ENCODE measurements at places on chromosomes 7 and 10.

- DNase-seq: no peak
- no peaks in the 10 kb centered on the region for H3K27me3 ChIP-seq
- H3K4me3 ChIP-seq: no peak overlapping the region
Measured at GRCh38 chr10:58570307-58570723, 57.6 kb downstream of the BICC1 start.

DNA sequence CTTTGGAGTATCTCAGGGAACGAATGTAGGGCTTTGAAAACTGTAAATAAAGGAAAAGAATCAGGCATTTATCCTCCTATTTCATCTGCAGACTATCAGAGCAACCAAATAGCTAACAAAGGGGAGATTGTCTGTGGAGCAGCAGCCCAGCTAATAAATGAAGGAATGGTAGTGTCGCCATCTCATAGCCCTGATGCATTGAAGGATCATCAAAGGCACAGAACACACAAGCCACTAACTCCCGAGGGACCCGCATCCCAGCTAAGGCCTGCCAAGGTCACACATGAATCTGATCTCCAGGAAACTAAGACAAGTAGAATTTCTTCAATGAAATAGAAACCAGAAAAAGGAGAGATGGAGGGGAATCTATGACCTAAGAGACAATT lies 38.2 kb downstream of the CALML5 start:
- H3K27ac ChIP-seq: no peak overlapping the region
- DNase-seq: no peak
- H3K36me3 ChIP-seq: peaks cover 27% of the 10 kb centered on the region
- H3K4me1 ChIP-seq: peaks cover 2% of the 10 kb centered on the region

DNA sequence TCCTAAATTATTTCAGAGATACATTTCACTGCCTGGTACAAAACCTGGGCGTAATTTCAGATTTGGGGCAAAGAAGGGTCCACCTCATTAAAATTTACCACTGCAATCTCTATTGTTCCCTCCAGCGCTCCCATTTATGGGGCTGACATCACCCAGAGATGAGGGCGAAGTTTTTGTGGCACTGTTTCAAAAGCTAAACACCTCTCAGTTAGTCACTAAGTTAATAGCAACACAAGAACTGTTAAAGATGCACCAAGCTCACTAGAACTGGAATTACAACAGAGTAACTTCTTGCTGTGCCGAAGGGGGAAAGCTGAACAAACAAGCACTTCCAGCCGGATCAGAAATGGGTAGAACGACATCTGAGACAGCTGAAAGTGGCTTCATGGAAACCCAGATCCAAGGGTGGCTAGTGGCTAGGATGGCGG lies 179.4 kb downstream of the GATA3 start:
- H3K27ac ChIP-seq: no peak overlapping the region
- no peaks in the 10 kb centered on the region for H3K4me1 ChIP-seq
- H3K4me3 ChIP-seq: no peak overlapping the region
- no peak for DNase-seq

GRCh38 chr7:127903892-127904669 lies 127.2 kb downstream of the LRRC4 start:
- H3K4me1 ChIP-seq: no peaks in the 10 kb centered on the region
- no peak overlapping the region for H3K27ac ChIP-seq

DNA sequence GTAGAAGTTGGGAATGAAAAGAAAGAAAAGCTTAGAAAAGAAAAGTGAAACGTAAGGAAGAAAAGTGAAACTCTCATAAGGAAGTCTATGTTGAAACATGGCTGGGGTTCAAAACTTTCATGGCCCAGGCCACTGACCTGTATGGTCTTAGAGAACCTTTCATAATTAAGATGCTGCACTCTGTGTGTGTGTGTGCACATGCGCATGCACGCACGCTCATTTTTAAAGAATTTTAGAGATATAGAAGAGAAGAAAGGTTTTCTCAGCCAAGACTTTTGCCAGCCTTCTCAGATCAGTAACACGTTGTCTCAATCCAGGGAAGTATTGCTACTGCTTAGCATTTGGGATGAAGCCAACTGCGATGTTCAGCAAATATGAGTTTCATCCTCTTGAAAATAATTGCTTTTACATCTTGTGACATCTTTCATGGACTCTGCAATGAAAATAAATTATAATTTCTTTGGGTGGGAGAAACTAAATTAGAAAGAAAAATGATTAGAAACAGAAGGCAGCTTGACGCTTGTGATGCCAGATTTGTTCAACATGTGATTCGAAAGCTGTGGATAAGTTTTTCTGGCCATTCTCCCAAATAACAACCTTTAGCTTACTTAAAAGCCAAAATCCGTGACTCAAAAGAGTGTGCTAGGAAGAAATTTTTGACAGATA lies 16.2 kb upstream of the SLC26A4 start:
- H3K27ac ChIP-seq: no peak overlapping the region
- no peak overlapping the region for H3K4me3 ChIP-seq
- no peaks in the 10 kb centered on the region for H3K36me3 ChIP-seq

- H3K36me3 ChIP-seq: no peaks in the 10 kb centered on the region
- H3K4me1 ChIP-seq: peaks cover 14% of the 10 kb centered on the region
Measured at GRCh38 chr10:20888620-20889330, 8.3 kb downstream of the NEBL start.

DNA sequence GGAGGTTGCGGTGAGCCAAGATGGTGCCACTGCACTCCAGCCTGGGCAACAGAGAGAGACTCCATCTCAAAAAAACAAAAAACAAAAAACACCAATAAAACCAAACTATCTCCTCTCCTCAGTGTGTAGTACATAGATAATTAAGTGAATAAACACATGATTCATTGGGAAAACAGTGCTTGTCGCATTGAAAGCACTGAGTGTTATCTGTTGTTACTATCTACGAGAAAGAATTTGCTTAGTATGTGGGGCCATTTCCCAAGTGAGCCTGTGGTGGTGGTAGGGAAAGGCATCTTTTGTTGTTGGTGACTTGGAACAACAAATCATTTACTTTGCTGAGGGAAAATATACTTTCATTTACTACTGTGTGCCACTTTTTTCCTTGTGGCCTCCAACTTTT lies 42.6 kb downstream of the RSBN1L start:
- peaks cover 16% of the 10 kb centered on the region for H3K4me1 ChIP-seq
- H3K4me3 ChIP-seq: no peak overlapping the region
- no peaks in the 10 kb centered on the region for H3K27me3 ChIP-seq
- no peak for DNase-seq
- peaks cover 2% of the 10 kb centered on the region for H3K36me3 ChIP-seq
- no peak overlapping the region for H3K27ac ChIP-seq

- DNase-seq: no peak
- H3K36me3 ChIP-seq: no peaks in the 10 kb centered on the region
- H3K27me3 ChIP-seq: no peaks in the 10 kb centered on the region
- no peak overlapping the region for H3K4me3 ChIP-seq
- no peak overlapping the region for H3K27ac ChIP-seq
- H3K4me1 ChIP-seq: peaks cover 3% of the 10 kb centered on the region
Measured at GRCh38 chr10:12723220-12723619, 278.3 kb downstream of the CCDC3 start.

- no peak overlapping the region for H3K27ac ChIP-seq
- no peak for DNase-seq
- H3K27me3 ChIP-seq: no peaks in the 10 kb centered on the region
- H3K4me1 ChIP-seq: peaks cover 16% of the 10 kb centered on the region
Measured at GRCh38 chr10:66927251-66927935, 1.6 kb downstream of the LRRTM3 start.

DNA sequence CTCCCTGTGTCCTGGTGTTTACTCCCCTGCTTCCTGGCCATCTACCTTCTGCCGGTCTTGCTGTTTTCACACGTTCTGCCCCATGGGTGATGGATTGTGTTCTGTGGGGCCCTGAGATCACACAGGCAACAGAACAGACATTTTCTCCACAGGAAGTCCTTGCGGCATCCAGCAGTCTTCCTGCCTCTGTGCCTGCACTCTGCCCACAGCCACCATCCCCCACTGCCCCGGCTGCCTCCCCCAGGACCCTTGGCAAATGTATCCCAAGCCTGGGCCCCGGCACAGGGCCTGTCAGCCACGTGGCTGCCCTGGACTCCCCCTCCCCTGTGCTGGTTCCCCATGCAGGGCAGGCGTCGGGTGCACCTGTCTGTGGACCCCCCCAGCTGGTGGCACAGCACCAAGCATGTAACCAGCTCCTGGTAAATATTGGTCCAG lies 184.2 kb downstream of the WDR37 start:
- H3K36me3 ChIP-seq: no peaks in the 10 kb centered on the region
- H3K4me3 ChIP-seq: no peak overlapping the region
- DNase-seq: no peak
- no peak overlapping the region for H3K27ac ChIP-seq
- H3K4me1 ChIP-seq: peaks cover 2% of the 10 kb centered on the region

DNA sequence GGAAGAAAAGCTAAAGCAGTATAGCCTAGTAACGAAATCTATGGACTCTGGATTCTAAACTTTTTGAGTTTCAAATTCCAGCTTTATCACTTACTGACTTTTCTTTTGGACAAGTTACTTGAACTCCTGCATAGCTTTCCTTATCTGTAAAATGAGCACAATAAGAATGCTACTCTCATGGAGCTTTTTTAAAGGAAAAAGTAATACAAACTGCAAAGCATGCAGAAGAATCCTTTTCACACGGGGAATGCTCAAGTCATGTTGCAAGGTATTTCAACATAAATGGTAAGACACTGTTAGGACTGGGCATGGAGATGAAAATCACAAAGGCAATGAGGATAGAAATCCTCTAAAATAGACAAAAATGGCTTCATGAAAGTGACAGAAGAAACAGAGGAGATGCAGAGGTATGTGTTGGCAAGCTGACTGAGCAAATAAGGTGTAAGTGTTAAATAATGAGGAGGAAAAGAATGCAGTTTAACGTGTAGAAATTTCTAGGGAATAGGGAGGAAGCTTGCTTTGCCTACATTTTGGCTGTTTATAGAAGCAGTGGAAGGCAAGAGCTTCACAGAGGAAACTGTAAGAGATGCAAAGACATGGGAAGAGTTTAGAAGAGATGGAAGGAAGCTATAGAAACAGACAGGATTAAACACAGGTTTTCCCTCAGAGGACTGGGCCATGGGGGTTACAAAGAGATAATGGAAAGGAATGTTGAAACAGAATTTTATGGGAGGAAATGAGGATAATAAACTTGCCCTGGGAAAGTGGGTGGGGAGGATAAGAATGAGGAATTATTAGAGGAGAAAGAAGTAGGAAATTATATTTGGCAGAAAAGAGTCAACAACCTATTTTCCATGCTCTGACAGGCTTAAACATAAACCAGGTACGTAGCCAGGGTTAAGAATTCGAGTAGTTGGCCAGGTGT lies 28.8 kb upstream of the SNX13 start:
- no peaks in the 10 kb centered on the region for H3K27me3 ChIP-seq
- no peaks in the 10 kb centered on the region for H3K36me3 ChIP-seq
- no peak for DNase-seq
- H3K27ac ChIP-seq: no peak overlapping the region
- H3K4me3 ChIP-seq: no peak overlapping the region
- H3K4me1 ChIP-seq: no peaks in the 10 kb centered on the region

GRCh38 chr7:17022920-17023319 lies 141.1 kb upstream of the AGR3 start:
- H3K4me3 ChIP-seq: no peak overlapping the region
- H3K27me3 ChIP-seq: no peaks in the 10 kb centered on the region
- no peak for DNase-seq
- peaks cover 30% of the 10 kb centered on the region for H3K4me1 ChIP-seq
- H3K36me3 ChIP-seq: no peaks in the 10 kb centered on the region

- no peaks in the 10 kb centered on the region for H3K4me1 ChIP-seq
- no peak overlapping the region for H3K4me3 ChIP-seq
- no peaks in the 10 kb centered on the region for H3K36me3 ChIP-seq
- H3K27ac ChIP-seq: no peak overlapping the region
Measured at GRCh38 chr10:83945982-83946718, 193.2 kb upstream of the GHITM start.

GRCh38 chr10:119644205-119644814 lies 6.9 kb upstream of the BAG3 start:
- no peaks in the 10 kb centered on the region for H3K27me3 ChIP-seq
- no peaks in the 10 kb centered on the region for H3K36me3 ChIP-seq
- no peak overlapping the region for H3K4me3 ChIP-seq
- H3K27ac ChIP-seq: no peak overlapping the region

DNA sequence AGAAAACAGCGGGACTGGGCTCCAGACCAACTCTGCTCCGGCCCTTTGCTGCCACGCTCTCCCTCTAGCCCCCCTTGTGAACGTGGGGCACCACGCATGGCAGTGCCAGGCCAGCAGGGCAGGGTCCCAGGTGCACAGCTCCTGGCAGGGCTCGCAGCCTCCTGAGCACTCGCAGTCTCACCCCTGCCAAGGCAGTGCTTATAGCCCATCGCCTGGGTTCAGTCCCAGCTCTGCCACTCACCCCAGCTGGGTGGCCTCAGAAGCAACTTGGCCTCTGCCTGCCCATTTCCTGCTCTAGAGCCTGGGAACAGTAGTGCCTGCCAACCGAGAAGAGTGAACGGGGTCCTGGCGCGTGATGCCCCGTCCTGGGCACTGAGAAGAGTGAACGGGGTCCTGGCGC lies 36.3 kb downstream of the CFAP46 start:
- no peak overlapping the region for H3K27ac ChIP-seq
- no peaks in the 10 kb centered on the region for H3K4me1 ChIP-seq
- no peaks in the 10 kb centered on the region for H3K36me3 ChIP-seq
- DNase-seq: no peak

DNA sequence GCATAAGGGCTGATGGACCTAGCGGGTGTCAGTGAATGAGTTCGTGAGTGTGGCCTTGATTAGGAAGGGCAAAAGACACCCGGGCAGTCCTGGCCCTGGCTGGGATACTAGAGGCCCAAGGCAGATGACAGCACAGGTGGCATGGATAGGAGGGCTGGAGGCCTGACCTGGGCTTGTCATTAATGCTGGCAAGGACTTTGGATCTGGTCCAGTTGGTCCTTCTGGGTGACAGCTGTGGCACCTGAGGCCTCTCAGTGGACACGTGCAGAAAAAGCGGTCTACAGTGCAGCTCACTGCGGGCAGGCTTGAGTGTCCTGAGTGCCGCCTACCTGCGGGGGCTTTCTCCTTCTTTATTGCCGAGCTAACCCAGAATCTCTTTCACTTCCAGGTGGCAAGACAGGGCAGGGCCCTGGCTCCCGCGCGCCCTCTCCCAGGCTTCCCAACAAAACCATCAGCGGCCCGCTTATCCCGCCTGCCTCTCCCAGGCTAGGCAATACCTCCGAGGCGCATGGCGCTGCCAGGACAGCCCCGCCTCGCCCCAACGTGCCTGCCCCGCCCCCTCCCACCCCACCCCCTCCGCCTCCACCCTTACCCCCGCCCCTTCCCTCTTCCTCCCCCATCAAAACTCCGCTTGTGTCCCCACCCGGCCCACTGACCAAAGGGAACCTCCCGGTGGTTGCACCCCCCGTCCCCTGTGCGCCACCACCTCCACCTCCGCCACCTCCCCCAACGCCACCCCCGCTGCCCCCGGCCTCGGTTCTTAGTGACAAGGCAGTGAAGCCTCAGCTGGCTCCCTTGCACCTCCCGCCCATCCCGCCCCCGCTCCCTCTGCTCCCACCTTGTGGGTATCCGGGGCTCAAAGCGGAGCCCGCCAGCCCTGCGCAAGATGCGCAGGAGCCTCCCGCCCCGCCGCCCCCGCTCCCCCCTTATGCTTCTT lies 77.4 kb downstream of the WIPF3 start:
- H3K27me3 ChIP-seq: no peaks in the 10 kb centered on the region
- H3K4me3 ChIP-seq: no peak overlapping the region
- no peaks in the 10 kb centered on the region for H3K4me1 ChIP-seq
- no peaks in the 10 kb centered on the region for H3K36me3 ChIP-seq
- no peak overlapping the region for H3K27ac ChIP-seq

All from liver (tissue), 10 donors.